ENCODE measurements at places on chromosomes 7 and 10.

GRCh38 chr7:50687575-50688225 lies 95.0 kb downstream of the GRB10 start:
- no peak for DNase-seq

- no peak for DNase-seq
Observed at GRCh38 chr10:24848195-24848594, 104.2 kb downstream of the PRTFDC1 start.

DNA sequence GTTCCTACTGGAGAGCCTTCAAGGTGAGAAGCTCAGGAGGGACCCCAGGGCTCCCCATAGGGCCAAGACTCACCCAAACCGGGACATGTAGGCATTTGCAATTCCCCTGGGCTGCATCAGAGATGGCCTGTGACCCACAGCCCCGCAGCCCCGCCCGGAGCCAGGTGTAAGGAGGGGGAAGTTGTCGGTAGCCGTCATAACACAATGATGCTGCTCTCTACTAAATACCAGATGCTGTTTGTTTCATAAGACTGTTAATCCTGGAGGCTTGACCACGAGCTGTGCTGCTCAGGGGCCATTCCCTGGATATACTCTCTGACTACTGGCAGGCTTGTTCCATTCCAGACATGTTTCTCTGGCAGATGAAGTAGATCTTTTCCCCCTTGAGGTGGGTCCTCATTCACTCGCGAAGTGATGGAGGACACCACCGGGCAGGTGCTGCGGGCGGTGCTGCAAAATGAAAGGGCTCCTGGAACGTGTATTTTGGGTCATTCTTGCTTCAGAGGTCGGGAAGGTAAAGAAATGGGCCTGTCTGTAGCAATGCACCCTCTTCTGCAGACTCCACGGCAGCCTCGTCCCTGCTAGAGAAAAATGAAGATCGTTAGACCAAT lies 61.1 kb downstream of the MKI67 start:
- no peak for DNase-seq

DNA sequence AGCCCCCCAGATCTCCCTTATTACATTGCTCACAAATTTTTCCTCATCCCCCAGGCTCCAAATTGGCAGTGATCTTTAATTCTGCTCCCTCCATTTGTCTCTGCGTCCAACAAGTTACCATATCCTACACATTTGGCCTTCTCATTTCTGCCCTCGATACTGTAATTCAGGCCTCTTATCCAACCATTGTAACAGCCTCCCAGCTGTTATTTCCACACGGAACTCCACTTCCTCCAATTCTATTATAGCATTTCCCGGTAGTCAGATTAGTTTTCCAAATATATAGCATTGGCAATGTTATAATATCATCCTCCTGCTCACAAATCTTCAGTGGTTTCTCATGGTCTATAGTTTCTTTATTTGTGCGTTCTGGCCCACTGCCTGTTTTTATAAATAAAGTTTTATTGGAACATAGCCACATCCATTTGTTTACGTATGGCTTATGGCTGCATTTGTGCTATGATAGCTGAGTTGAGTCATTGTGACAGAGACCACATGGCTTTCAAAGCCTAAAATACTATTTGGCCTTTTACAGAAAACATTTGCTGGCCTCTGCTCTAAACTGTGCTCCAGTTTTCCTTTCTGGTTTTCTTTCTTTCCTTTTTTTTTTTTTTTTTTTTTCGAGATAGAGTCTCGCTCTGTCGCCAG lies 126.5 kb upstream of the ZNF438 start:
- no peak for DNase-seq

DNA sequence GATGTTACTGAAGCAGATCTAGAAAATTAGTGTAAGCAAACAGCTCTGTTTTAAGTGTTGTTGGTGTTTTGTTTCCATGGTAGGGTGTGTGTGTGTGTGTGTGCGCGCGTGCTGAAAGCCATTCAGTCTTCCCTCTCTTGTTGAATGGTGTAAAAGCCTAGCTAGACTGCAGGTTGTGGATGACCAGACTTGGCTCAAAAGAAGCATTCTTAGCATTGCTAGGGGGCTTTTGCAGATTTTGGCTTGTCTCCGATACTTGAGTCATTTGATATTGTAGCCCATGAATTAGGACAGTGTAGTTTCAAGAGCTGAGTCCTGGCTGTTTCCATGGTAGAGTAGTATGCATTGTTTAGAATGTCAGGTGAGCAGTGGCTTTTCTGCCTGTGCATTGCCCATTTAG lies 99.1 kb downstream of the SND1 start:
- DNase-seq = no peak

GRCh38 chr10:45044290-45044689 lies 43.6 kb downstream of the ZNF22 start:
- DNase-seq = no peak

DNA sequence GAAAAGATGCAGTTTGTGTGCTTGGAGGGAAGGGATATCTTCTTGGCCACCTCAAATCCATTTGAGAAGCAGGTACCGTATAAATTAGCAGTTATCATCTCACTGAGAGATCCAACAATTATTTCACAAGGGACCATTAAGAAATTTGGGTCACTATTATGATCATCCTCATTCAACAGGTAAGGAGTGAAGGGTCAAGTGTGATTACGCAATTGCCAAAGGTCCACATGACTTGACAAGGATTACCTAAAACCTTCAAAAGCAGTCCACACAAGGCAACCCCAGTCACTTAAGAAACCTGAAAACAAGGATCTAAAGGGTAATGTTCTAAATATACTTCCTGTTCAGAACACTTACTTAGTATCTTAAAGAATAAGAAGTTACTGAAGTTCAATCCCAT lies 27.4 kb downstream of the CCDC6 start:
- no peak for DNase-seq

DNA sequence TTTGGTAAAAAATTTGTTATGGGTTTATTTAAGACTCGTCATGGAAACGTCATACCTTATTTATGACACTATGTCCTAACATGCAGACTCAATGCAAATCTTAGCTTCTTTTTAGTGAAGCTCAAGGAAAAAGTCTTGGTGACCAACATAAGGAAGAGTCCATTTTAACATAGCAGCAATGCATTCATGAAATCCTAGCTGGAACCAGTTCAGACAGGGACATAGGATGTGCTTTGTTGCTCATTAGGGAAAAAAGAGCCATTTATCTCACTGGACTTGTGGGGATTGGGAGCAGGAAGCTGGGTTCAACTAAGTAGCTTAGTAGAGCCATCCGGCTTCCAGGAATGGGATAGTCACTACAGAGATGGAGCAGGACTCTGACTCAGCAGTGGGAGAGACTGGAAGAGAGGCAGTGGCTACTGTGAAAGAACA lies 100.7 kb upstream of the DKK1 start:
- DNase-seq = no peak

- DNase-seq = no peak
Observed at GRCh38 chr7:31934551-31934950, 135.7 kb downstream of the PDE1C start.

DNA sequence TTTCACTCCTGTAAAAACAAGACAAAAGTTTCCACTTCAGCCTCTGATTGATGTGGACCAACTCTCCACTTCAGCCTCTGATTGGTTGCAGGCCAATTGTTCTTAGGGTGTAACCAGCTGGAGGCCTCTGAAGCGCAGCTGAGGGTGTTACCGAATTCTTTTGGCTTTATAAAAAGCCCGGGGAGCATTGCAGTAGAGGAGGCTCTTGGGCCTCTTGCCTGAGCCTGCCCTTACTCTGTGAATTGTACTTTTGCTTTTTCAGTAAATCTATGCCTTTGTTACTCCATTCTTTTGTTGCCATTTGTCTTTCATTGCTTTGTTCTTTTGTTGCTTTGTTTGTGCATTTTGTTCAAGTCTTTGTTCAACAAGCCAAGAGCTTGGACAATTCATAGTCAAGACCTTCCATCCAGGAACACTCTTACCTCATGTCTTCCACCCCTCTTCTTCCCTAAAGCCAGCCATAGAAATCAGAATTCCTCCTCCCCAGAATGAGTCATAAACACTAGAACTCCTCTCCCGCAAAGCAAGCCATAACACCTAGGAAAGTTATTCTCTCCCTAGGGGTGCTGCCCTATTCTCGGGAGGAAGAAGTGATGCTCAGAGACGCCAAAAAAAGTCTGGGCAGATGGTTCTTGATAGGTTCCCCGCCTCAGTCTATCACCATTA lies 53.5 kb upstream of the ARMC3 start:
- DNase-seq = no peak

All from GM13976 (cell line).